ENCODE measurements at places on chromosomes 16 and 17. TPM values are rescaled to one million over a fixed set of nuclear protein-coding genes. Genes with fewer than 3 reads are reported as not detected.

Gene ZNF771
- polyA plus RNA-seq, result 4.8 TPM

Gene TSEN54
- polyA plus RNA-seq, result 34.9 TPM

Gene ORMDL3
- polyA plus RNA-seq, result 182 TPM

Gene DLX4
- polyA plus RNA-seq, result not detected

Gene TEX19
- 0.36 TPM for polyA plus RNA-seq

Gene TMEM97
- 7.2 TPM for polyA plus RNA-seq

Gene AATK
- polyA plus RNA-seq, result 0.29 TPM

Gene KIF19
- polyA plus RNA-seq, result 0.33 TPM

Gene BCAR1
- not detected for polyA plus RNA-seq

Gene APOH
- polyA plus RNA-seq, result not detected

Gene STXBP4
- 0.90 TPM for polyA plus RNA-seq

Gene SLC12A3
- 1.6 TPM for polyA plus RNA-seq

Gene GAST
- not detected for polyA plus RNA-seq

Gene ARL17A
- polyA plus RNA-seq, result 5.9 TPM

Gene MMP25
- polyA plus RNA-seq, result 0.40 TPM

Gene C17orf100
- polyA plus RNA-seq, result 8.0 TPM

Gene CLEC3A
- not detected for polyA plus RNA-seq

Gene SLFN12
- 2.4 TPM for polyA plus RNA-seq

Gene CCDC92B
- polyA plus RNA-seq, result not detected

Gene RAMP2
- polyA plus RNA-seq, result not detected

Gene TBX21
- polyA plus RNA-seq, result 10.0 TPM

Gene ENPP7
- 0.89 TPM for polyA plus RNA-seq

Gene TBX2
- polyA plus RNA-seq, result not detected

Gene SKAP1
- polyA plus RNA-seq, result 11.5 TPM

Gene ABI3
- polyA plus RNA-seq, result 34.2 TPM

Gene CD7
- polyA plus RNA-seq, result 4.4 TPM

Gene ZG16
- not detected for polyA plus RNA-seq

Gene PPP1R1B
- not detected for polyA plus RNA-seq

Gene IQCK
- polyA plus RNA-seq, result 3.4 TPM

Gene CBX4
- 4.1 TPM for polyA plus RNA-seq

Gene TOX3
- polyA plus RNA-seq, result not detected

Gene NACA2
- not detected for polyA plus RNA-seq

Gene TBC1D3L
- 3.1 TPM for polyA plus RNA-seq

Gene CES1
- polyA plus RNA-seq, result 0.43 TPM

Gene NPW
- not detected for polyA plus RNA-seq

Gene CLEC10A
- polyA plus RNA-seq, result not detected

Gene TERB1
- not detected for polyA plus RNA-seq

Gene OR4D1
- 0.11 TPM for polyA plus RNA-seq

Gene CASKIN2
- polyA plus RNA-seq, result not detected

Gene FADS6
- not detected for polyA plus RNA-seq

Gene SPNS3
- 0.94 TPM for polyA plus RNA-seq

Gene PFN1
- 1,903 TPM for polyA plus RNA-seq

Gene CD300E
- 0.11 TPM for polyA plus RNA-seq

Gene WNT3
- 0.14 TPM for polyA plus RNA-seq

Gene RPRML
- polyA plus RNA-seq, result 0.28 TPM

Gene CRYM
- not detected for polyA plus RNA-seq

Gene KRTAP9-6
- not detected for polyA plus RNA-seq

Gene KRT40
- polyA plus RNA-seq, result not detected

Gene ACACA
- polyA plus RNA-seq, result 6.0 TPM

Gene WFIKKN1
- not detected for polyA plus RNA-seq

Gene SYT17
- 3.2 TPM for polyA plus RNA-seq

Gene WDR90
- 0.54 TPM for polyA plus RNA-seq

Gene ZNF768
- 12.7 TPM for polyA plus RNA-seq

Gene HSPB9
- 0.15 TPM for polyA plus RNA-seq

Gene CEP95
- 15.4 TPM for polyA plus RNA-seq

Gene NXN
- polyA plus RNA-seq, result 0.18 TPM

Gene CNEP1R1
- polyA plus RNA-seq, result 13.4 TPM

Gene ANKS4B
- polyA plus RNA-seq, result not detected

Gene ACSM2A
- polyA plus RNA-seq, result not detected
